Gastroesophageal sphincter (tissue), 4 donors: ENCODE measurements at places on chromosomes 3 and 15. TPM values are rescaled to one million over a fixed set of nuclear protein-coding genes. Genes with fewer than 3 reads are reported as not detected.

The CSPG4 gene
- total RNA-seq: 98.7 TPM

The GREM1 gene
- total RNA-seq: 64.8 TPM

The NR1I2 gene
- total RNA-seq: not detected

The NEIL1 gene
- total RNA-seq: 29.5 TPM

The GOLGA8G gene
- 0.66 TPM for total RNA-seq

The UCN2 gene
- total RNA-seq: 0.19 TPM

The MAGEL2 gene
- 0.13 TPM for total RNA-seq

The IGSF11 gene
- total RNA-seq: 2.0 TPM

GRCh38 chr3:24318677-24319287 is 175.9 kb downstream of the THRB start:
- ATAC-seq: no peak

DNA sequence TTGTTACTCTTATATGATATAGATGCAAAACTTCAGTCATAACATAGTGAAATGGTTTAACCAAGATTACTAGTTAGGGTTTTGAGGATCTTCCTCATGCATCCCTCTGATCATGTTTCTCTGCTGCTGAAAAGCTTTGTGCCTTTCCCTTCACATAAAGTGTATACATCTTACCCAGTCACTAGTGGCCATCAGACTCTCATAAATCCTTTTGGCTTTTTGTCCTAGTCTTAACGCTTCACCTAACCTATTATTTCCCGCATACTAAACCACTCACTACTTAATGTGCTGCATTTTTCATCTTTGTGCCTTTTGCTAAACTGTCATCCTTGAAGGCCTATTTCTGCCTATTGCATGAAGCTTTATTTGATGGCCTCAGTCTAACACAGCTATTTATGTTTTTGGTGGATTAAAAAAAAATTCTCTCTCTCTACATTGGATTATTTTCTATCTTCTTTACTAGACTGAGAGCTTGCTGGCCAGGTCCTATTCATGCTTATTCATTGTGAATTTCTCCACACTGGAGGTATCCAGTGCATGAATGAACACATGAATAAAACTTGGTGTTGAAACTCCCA is 717.6 kb upstream of the GOLIM4 start:
- ATAC-seq: no peak

- ATAC-seq: no peak
These were observed 15.5 kb downstream of the PAQR9 start for GRCh38 chr3:142947799-142948575.

DNA sequence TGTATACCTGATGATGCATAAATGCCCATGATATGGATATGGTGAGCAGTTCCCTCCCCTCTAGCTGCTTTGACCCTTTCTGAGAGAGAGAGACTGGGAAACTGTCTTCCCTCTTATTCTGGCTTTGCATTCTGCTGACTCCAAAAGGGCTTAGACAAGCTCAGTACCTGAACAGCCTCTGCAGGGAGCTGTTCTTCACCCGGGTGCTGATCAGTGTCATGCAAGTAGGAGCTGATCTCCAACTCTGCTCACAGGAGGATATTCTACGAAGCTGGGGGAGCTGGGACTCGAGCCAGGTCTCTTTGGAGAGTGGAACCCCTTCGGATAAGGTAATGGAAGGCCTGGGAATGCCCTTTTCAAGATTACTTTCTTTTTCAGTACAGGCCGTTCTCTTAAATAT is 237.1 kb downstream of the RYR3 start:
- no peak for ATAC-seq

- no peak for ATAC-seq
These were observed 107.5 kb downstream of the WNT7A start for GRCh38 chr3:13772321-13772745.

GRCh38 chr3:146493761-146494160 is 24.4 kb upstream of the PLSCR2 start:
- ATAC-seq: no peak

GRCh38 chr15:90412356-90413194 is 24.5 kb downstream of the IQGAP1 start:
- peak; percentile 79 for ATAC-seq

DNA sequence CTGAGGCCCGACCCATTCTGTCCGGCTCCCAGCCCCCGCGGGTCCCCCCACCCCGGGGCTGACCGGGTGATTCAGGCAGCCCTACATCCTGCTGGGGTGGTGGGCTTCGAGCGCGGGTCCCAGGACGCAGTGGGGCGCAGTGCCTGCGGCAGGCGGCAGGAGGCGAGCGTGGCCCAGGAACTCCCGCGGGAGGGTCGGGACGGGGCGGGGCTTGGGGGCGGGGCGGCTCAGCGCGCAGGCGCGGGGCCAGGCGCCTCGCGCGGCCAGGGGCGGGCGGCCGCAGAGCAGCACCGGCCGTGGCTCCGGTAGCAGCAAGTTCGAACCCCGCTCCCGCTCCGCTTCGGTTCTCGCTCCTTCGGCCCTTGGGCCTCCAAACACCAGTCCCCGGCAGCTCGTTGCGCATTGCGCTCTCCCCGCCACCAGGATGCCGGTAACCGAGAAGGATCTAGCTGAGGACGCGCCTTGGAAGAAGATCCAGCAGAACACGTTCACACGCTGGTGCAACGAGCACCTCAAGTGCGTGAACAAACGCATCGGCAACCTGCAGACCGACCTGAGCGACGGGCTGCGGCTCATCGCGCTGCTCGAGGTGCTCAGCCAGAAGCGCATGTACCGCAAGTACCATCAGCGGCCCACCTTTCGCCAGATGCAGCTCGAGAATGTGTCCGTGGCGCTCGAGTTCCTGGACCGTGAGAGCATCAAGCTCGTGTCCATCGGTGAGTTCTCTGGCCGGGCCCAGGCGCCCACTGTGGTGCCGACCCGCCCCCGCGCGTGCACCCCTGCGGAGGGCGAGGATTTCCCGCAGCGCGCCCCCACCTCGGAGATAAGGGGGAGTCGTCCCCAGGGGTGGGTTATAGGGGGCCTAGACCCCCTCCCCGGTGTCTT is at the start of gene FLNB:
Gene FLNB (plus strand): TSS at position 282 of the 885 bp plus-strand sequence. CDS start 143 bp downstream, at position 425.
- peak; percentile 91 for ATAC-seq

DNA sequence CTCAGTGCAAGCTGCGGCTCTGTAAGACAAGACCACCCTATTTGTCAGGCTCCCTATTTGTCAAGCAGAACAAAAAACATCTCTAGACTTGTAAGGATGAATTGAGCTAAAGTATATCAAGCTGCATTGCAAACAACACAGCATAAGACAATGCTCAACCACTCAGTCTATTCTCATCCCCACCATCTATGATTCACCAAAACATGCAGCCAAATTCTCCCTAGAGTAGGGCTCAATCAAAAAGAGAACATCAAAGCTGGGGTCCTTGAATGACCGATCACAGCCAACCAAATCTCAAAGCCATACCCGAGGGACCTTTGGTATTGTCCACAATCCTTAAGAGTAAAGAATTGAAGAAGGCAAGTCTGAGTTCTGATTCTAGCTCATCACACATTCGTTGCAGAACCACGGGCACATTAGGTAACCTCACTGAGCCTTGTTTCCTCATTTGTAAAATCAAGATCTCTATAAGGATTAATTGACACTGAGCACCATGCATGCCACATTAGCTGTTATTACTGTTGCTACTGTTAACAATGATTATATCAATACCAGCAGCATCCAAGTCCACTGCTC is 31.2 kb downstream of the RFTN1 start:
- no peak for ATAC-seq

- ATAC-seq: no peak
These were observed 178.7 kb upstream of the ANKRD28 start for GRCh38 chr3:15976524-15976923.

- no peak for ATAC-seq
These were observed 41.6 kb downstream of the TRANK1 start for GRCh38 chr3:36903119-36903882.

GRCh38 chr3:55860049-55860721 is 373.1 kb upstream of the WNT5A start:
- no peak for ATAC-seq

DNA sequence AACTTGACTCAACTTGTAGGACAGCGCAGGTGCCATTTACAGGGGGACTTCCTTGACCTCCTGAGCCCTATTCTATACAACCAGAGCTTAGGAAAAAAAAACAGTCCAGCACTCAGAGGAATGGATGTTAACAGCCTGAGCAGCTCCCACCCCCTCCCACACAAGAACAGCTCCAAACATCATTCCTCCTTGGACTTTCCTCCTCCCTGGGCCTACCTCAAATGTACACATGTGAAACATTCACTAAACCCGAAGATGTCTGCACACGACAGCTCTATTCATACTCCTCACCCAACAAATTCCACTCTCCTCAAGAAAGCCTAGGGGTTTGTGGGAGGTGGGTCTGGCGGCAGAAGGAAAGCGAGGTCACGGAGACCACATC is 503 bp upstream of the ATRIP start:
- no peak for ATAC-seq

- peak; percentile 66 for ATAC-seq
These were observed 36.5 kb downstream of the BOC start for GRCh38 chr3:113247675-113248458.

DNA sequence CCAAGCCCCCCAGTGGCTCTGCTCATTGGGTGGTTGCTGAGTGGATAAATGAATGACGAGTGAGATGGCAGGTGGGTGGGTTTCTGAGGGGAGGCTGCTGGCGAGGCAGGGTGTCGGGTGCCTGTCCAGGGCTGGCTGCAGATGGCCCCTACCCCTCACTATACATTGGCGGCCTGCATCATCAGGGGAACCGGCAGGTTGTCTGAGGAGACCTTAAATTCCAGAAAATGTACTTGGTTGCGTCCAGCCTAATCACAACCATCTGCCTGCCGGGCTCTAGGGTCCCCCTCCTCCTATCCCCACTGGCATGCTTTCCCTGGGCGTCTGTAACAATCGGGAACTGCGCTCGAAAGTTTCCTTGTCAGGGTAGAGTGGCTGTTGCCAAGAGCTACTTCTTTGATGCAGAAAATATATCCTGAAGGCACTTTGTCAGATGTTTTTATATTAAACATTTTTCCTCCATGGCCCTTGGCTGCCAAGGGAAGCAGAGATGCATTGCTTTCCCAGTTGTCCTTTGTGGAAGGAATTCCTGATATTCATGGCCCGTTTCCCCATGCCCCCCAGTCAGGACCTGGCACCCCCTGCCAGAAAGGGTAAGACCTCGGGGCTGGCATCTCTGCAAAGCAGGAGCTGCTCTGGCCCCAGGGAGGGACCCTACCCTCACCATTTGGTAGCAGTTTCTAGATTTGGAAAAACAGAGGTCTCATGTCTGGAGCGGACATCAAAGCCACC is 22.9 kb downstream of the SMAD6 start:
- ATAC-seq: no peak

DNA sequence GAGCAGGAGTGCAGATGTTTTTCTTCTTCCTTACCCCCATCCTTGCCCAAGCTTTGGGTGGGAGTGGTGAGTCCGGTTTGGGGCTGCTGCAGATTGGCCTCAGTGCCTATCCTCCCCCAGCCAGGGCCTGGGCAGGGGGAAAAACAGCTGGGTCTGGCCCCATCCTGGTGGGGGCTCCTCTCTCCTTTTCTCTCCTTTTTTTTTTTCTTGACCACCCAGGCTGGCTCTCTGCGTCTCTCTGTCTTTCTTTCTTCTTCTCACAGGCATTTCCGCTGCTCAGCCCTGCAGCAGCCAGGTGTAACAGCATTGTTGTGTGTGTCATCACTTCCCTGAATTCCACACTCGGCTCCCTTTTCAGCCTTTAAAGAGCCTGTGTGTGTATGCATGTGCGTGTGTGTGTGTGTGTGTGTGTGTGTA is 2.0 kb downstream of the FOXL2NB start:
- no peak for ATAC-seq

DNA sequence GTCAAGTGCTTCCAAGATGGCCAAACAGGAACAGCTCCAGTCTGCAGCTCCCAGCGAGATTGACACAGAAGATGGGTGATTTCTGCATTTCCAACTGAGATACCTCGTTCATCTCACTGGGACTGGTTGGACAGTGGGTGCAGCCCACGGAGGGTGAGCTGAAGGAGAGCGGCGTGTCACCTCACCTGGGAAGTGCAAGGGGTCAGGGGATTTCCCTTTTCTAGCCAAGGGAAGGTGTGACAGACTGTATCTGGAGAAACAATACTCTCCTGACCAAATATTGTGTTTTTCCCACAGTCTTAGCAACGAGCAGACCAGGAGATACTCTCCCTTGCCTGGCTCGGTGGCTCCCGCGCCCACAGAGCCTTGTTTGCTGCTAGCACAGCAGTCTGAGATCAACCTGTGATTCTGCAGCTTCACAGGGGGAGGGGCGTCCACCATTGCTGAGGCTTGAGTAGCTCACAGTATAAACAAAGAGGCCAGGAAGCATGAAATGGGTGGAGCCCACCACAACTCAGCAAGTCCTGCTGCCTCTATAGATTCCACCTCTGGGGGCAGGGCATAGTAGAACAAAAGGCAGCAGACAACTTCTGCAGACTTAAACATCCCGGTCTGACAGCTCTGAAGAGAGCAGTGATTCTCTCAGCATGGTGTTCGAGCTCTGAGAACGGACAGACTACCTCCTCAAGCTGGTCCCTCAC is 293.5 kb upstream of the SUCLG2 start:
- no peak for ATAC-seq

DNA sequence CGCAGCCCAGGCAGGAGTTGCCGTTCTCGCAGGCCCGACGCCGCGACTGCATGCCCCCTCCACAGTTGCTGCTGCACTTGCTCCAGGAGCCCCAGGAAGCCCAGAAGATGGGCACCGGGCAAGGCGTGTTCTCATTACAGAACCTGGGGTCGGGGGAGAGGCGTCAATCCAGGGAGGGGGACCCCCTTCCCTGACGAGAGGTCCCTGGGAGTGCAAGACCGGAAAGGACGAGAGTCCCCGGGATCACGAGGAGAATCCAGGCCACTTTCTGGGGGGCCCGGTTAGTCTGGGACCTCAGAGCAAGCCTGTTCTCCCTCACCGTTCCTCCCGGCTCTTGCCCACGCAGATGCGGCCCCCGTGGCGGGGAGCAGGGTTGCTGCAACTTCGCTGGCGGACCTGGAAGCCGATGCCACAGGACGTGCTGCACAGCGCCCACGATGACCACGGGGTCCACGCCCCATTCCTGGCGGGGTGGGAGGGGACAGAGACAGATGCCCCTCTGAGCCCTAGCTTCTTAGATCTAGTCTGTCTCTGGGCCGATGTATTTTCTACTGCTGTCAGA is 113.9 kb downstream of the SEMA5B start:
- no peak for ATAC-seq

DNA sequence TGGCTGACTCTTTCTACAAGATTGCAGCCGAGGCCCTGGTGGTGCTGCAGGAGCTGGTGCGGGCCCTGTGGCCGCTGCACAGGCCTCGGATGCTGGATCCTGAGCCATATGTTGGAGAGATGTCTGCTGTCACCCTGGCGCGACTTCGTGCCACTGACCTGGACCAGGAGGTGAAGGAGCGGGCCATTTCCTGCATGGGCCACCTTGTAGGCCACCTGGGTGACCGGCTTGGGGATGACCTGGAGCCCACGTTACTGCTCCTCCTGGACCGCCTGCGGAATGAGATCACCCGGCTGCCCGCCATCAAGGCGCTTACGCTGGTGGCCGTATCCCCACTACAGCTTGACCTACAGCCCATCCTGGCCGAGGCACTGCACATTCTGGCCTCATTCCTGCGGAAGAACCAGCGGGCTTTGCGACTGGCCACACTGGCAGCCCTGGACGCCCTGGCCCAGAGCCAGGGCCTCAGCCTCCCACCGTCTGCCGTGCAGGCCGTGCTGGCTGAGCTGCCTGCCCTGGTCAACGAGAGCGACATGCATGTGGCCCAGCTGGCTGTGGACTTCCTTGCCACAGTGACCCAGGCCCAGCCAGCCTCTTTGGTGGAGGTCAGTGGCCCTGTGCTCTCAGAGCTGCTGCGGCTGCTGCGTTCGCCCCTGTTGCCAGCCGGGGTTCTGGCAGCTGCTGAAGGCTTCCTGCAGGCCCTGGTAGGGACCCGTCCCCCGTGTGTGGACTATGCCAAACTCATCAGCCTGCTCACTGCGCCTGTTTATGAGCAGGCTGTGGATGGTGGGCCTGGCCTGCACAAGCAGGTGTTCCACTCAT is 20.3 kb downstream of the CAND2 start:
- ATAC-seq: no peak

GRCh38 chr3:114508976-114509375 is 215.1 kb downstream of the TIGIT start:
- ATAC-seq: no peak
